Hematopoietic multipotent progenitor cell treated with erythropoietin and hydrocortisone succinate and interleukin-3 and kit ligand, for 4 days (in vitro differentiated cells): ENCODE measurements at places on chromosomes 16 and 17.

DNA sequence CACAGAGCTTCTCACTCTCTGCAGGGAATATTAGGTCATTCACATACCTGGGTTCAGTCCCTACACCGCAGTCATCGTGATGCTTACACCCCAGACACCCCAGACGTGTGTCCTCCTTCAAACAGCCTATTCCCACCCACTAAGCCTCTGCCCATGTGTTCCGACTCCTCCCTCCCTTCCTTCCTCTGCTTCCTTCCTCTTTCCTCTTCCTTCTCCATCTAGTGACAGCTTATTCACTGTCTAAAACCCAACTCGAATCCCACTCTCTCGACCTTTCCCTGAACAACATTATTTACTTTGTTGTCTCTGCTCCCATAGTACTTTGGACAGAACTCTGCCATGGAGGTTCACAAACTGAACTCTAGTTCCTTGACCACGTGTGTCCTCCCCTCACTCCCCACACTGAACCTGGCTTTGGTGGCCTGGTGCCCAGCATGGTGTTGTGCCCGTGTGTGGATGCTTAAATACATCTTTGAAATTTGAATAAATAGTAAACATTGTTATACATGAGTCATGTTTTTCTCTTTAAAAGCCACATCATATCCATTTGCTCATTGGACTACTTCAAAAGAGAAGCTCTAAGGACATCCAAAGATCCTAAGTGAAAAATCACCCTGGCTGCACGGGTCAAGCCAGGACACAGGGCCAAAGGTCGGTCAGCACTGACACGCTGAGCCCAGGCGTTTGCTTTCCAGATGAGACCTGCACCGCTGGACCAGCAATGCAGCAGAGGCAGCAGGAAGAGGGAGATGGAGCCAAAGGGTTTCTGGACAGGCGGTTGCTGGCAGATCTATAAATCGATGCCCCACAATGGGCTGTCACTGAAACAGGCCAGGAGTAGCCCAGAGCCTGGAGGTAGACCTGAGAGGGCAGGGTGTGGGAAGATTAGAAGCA is 14.1 kb upstream of the G6PC1 start:
- DNase-seq: peak; percentile 17

GRCh38 chr16:28573738-28574718 is 20.3 kb downstream of the SGF29 start:
- no peak for DNase-seq

- no peak for DNase-seq
Observed at GRCh38 chr17:35890774-35891155, 10.6 kb upstream of the CCL5 start.

DNA sequence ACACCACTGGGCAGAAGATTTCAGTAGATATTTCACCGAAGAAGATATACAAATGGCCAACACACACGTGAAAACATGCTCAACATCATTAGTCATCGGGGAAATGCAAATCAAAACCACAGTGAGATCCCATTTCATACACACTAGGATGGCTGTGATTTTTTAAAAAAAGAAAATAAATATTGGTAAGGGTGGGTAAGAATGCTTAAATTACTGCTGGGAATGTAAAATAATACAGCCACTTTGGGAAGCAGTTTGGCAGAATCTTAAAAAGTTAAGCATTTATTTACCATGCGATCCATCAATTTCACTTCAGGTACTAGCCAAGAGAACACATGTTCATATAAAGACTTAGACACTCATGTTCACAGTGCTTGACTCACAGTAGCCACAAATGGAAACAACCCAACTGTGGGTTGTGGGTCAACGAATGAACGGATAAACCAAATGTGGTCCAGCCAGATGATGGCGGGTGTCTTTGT is 6.5 kb upstream of the C16orf74 start:
- no peak for DNase-seq

GRCh38 chr17:15048381-15048780 is 216.7 kb downstream of the PMP22 start:
- no peak for DNase-seq

GRCh38 chr17:83183145-83183948 is 103.9 kb downstream of the METRNL start:
- DNase-seq: no peak

DNA sequence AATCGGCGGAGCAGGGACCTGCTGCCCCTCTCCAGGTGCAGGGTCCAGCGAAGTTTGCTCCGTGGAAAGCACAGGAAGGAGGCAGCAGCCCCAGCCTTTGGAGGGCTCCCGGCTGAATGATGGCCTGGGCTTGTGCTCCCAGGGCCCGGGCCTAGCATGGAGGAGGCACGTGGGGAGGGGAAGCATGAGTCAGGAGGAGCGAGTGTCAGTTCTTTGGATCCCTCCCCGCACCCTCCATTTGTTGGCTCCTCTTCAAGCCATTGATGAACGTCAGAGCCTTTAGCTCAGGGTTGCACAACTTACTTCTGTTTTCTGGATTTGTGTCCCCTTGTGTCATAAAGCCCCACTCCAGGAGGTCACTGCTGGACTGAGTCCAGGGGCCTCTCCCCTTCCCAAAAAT is 25.8 kb downstream of the TTYH2 start:
- peak; percentile 29 for DNase-seq

DNA sequence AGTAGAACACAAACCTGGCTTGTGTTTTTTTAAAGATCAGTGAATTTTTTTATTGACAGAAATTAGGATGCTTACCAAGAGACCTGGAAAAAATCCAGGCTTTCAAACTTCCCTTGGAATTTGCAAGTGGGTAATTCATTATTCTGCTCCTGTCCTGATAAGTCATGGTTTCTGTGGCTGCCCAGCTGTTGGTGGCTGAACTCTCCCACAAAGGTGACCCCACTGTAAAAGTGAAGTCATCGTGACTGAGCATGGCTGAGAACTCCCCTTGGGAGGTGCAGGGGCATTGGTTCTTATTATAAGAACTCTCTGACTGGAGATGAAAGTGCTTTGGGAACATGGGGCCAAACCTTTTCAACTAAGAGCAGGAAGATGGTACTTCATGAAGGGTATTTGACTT is 46.6 kb upstream of the TANC2 start:
- peak; percentile 22 for DNase-seq

GRCh38 chr16:8572919-8573724 is 17.2 kb downstream of the TMEM114 start:
- DNase-seq: peak; percentile 66

DNA sequence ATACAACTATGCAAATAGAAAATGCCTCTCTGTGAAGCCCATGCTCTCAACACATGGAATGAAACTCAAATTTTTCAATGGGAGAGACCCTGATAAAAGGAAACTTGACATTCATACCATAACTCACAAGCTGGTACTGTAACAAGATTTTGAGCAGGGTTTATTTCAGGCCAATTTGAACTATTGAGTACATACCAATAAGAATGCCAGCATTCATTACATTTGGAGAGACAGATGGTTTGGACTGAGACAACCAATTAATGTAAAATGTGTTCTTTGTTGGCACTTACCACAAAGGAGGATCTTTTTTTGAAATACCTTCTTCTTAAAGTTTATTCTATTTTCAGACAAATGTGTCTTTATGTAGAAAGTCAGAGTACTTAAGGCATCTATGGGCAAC is 1357.0 kb upstream of the GOT2 start:
- no peak for DNase-seq

- DNase-seq: no peak
Observed at GRCh38 chr17:42683407-42684034, 1.2 kb downstream of the CNTNAP1 start.

GRCh38 chr17:55545806-55546205 is 34.6 kb upstream of the SMIM36 start:
- DNase-seq: no peak

DNA sequence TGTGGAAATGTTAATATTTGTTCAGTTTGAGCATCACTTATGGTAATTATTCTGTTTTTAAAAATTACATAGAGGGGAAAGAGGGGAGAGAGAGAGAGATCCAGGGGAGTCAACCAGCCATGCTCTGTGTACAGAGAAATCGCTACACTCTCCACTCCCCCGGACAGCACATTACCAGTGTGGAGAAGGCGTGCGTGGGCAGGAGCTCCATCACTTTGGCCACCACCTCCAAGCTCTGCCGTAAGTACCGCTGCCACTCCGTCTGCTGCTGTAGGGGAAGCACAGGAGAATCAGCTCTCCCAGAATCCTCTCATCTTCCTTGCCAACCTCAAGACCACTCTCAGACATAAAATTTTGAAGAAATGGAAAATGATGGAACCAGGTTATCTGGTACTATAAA is 70.2 kb upstream of the GSG1L start:
- no peak for DNase-seq

- DNase-seq: peak; percentile 5
Observed at GRCh38 chr16:78689028-78689427, 589.6 kb downstream of the WWOX start.

- no peak for DNase-seq
Observed at GRCh38 chr17:66661411-66662256, 173.3 kb upstream of the CACNG5 start.

- DNase-seq: no peak
Observed at GRCh38 chr16:67208154-67208896, 9.4 kb downstream of the ELMO3 start.

GRCh38 chr17:73910821-73911515 is 266.7 kb upstream of the SDK2 start:
- DNase-seq: no peak

DNA sequence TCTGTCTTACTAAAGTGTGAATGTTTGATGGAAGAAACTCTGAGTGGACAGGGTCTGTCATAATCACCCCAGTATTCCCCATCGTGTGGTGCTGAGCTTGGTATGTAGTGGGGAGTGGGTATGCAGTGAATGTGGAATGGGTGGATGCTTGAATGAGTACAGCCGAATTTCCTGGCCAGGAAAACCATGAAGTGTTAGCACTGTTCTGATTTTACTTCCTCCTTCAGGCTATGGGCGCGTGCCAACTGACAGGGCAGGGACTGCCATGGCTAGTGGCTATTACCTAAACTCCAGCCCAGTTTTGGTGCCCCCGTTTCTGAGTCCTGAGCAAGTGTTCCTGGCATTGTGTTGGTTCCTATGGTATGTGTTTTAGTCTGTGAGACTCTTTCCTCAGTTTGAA is 48.6 kb downstream of the PRKCA start:
- DNase-seq: no peak

DNA sequence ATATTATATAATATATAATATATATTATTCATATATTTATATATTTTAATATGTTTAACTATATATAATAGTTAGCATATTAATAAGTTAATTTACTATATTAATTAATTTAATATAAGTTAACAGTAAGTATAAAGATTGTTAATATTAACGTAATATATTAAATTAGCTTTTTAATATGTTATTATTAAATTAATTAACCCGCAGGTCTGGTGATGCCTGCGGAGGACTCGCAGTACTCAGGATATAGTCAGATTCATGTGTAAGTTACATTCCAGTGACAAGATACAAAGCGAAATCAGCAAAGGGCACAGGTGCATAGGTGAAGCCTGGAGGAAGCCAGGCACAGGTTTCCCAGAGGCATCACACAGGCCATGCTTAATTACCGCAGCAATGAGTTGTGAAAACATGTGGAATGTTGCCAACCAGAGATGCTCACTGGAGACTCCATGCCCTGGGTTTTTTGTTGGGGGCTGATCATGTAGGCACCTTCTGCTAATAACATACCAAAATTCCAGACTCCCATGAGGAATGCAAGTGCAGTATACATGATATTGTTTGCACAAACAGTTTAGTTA is 130.4 kb upstream of the MPHOSPH6 start:
- peak; percentile 3 for DNase-seq

- peak; percentile 80 for DNase-seq
Observed at GRCh38 chr16:85428168-85428898, 184.8 kb upstream of the GSE1 start.

DNA sequence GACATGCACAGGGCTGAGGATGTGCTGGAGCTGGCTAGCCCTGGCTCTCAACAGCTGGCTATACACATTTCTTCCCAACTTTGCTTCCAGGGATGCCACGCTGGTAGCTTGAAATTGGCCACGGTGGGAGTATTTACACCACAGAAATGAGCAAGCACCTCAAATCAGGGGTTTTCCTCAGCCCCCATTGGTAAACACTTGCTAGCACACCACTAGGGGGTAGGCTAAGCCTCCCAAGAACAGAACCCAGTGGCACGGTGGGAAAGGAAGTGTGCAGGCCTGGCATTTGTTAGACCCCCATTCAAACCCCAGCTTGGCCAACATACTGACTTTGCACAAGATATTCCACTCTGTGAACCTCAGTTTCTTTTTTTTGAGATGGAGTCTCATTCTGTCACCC is 12.9 kb downstream of the DRC3 start:
- peak; percentile 50 for DNase-seq

- peak; percentile 66 for DNase-seq
Observed at GRCh38 chr16:71537643-71538042, 11.4 kb downstream of the CHST4 start.

GRCh38 chr16:84379008-84379708 is 10.8 kb downstream of the ATP2C2 start:
- no peak for DNase-seq

DNA sequence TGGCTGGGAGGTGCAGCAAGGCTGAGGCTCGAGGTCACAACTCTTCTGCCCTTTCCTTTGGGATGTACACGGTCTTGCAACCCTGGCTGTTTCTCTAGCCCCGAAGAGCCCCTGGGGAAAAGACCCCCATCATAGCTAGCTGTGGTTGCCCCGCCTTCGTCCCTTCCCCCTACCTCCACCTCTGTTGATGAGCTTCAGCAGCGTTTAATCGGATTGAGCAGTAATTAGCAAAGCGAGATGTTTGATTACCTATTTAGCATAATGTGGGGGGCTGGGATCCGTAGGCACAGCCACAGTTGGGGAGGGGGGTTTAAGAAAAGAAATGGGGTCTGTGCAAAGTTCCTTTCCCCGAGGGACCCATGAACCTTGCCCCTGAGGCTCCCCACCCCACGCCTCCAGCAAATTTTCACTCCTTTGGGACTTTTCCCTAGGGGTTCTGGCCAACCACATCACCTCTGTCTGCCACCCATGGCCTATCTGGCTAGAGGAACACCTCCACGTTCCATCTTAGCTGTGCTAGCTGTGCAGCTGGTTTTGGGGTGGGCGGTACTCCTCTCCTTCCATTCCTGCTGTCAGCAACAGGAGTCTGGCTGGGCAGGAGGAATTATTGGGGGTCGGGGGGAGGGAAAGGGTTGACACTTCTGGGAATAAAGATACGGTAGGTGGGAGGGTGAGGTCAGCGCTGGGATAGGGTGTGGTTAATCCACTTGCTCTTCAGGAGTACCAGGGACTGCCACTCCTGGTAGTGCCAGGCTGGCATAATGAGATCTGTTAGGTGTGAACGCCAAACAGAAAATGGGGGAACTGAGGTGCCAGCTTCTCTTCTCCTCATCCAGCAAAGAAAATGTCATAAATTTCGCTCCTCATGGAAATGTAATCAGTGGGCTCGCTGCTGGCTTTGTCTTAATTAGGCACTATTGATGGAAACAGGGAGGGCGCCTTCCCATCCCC is 1.3 kb upstream of the DNAH2 start:
- DNase-seq: no peak

- DNase-seq: no peak
Observed at GRCh38 chr16:48081656-48082055, 74.1 kb downstream of the ABCC12 start.

DNA sequence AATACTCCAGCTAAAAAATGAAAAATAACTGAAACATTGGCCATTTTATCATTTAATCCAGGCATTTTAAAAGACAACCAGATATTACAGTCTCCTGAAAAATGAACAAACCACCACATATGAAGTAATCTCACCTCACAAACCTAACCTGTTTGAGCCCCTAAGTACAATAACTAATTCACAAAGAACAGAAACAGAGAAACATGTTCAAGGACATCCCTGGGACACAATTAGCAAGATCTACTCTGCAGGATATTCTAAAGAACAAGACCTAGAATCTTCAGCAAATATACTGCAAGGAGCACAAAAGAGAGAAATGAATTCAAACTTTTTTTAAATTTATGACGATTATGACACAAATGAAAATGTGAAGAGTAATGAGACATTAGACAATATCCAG is 50.8 kb upstream of the ANKFY1 start:
- DNase-seq: no peak

- no peak for DNase-seq
Observed at GRCh38 chr16:54657058-54657708, 273.5 kb upstream of the IRX5 start.
